ENCODE measurements at places on chromosomes 2 and 18.

DNA sequence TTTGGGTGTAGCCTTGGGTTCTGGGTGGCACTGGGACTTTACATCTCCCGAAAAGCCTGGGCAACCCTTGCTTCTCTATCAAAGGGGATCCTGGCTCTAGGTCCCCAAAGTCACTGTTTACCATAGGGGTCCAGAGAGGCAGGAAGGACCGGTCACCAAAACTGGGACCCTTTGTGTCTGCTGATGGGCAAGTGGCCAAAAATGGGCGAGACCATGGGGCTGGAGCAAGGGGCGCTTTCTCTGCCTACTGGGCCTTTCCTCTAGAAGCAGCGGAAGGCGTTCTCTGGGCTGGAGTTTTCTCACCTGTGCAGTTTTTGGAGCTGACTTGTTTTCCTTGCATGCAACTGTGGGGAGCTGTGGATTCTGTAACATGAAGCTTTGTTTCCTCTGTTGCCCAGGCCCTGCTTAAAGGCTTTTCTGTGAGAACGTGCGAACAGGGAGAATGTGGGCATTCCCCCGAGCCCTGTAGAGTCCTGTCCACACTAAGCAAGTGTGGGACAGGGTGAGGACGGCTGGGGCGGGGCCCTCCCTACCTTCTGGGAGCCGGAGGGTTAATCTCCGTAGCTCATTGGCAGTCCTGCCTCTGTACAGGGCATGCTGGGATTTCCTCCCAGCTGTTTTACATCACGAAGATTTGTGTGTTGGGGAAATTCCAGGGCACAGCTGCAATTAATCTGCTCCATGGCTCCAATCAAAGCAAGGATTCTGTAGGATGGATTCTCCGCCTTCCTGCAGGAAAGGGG lies 50.2 kb downstream of the TGOLN2 start:
- no peak for DNase-seq

- DNase-seq = peak; percentile 48
These were observed at the start of gene SPTBN1 for GRCh38 chr2:54455563-54456361. Gene SPTBN1, plus strand, starts transcription at chr2:54456327. Its CDS starts 70,092 bp downstream, at chr2:54526419.

DNA sequence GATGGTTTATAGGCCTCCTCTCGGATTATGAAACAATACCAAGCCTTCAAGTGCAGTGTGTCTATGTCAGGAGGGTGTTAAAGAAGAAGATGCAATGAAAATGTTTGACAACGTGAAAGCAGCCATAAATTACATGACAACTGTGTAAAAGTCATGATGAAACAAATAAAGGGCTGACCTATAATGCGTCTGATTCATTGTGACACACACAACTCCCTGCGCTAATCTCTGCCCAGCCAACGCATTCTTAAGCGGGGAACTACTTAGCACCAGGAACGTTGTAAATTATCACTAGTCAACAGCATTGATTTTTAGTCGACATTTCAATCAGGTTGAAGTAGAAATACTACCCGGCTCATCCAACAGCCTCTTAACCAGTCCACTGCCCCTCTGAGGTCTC lies 26.8 kb downstream of the BCL11A start:
- DNase-seq = no peak

DNA sequence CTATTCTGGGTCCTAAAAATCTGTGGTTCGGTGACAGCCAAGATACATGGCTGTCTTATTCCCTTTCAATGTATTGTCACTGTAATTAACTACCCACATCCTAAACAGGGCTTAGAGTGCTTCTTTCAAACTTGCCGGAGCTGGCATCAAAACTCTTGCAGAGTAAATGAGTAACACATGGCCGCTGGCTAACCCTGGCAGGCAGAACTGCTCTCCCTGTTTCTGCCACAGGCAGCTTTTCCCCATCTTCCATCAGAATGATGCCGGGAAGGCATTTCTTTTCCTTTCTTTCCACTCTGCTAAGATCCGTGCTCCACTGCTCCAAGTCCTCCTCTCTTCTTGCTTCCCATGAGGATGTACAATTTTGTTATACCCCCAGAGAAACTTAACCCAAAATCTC lies 54.8 kb upstream of the PTPRM start:
- no peak for DNase-seq

- DNase-seq = no peak
These were observed 36.2 kb upstream of the SNORC start for GRCh38 chr2:232833830-232834229.

DNA sequence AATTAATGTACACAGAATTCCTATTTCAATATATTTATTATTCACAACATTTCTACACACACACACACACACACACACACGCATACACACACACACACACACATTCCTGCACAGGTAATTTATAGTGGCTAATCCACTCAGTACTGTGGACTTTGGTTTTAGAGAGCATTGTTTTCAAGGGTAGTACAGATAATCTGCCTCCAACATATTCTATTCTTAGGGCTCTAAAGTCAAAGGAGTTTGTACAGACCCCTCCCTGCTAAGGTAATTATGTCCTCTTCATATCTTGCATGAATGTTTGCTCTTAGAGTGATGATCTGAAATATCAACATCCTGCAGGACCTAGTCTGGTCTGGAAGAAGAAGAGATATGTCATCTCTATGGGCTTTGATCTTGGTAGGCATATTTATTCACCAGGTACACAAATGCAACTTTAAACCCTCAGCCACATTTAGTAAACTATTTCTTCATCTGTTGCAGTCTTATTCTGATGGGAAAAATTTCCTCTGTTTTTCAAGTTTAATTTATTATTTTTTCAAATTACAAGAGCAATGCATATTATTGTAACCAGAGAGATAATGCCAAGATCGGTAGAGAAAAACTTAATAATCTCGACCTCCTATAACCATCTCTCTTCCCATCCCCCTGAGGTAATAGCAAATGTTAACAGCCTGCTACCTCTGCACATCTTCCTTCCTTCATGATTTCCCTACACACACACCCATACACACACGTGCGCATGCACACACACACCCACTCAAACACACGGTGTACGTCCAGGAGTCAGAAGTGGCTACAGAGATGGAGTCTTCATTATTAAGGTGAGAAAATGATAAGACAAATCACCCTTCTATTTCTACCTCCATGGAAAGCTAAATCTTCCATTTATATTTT lies 18.3 kb upstream of the POLE4 start:
- no peak for DNase-seq

DNA sequence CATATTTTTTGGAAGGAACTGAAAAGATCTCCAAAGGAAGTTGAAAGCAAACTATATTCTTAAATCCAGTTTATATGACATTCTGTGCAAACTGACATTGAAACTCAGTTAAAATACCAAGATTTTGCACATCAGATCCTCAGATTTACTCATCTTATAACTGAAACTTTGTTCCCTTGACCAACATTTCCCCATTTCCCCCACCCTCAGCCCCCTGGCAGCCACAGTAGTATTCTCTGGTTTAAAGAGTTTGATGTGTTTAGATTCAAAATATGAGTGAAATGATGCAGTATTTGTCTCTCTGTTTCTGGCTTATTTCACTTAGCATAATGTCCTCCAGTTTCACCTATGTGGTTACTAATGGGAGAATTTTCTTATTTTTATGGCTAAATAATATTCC lies 99.2 kb upstream of the ITGA4 start:
- no peak for DNase-seq

GRCh38 chr2:37892436-37893114 lies 32.5 kb upstream of the RMDN2 start:
- DNase-seq = peak; percentile 54

GRCh38 chr2:105771836-105772235 lies 27.1 kb downstream of the NCK2 start:
- no peak for DNase-seq

DNA sequence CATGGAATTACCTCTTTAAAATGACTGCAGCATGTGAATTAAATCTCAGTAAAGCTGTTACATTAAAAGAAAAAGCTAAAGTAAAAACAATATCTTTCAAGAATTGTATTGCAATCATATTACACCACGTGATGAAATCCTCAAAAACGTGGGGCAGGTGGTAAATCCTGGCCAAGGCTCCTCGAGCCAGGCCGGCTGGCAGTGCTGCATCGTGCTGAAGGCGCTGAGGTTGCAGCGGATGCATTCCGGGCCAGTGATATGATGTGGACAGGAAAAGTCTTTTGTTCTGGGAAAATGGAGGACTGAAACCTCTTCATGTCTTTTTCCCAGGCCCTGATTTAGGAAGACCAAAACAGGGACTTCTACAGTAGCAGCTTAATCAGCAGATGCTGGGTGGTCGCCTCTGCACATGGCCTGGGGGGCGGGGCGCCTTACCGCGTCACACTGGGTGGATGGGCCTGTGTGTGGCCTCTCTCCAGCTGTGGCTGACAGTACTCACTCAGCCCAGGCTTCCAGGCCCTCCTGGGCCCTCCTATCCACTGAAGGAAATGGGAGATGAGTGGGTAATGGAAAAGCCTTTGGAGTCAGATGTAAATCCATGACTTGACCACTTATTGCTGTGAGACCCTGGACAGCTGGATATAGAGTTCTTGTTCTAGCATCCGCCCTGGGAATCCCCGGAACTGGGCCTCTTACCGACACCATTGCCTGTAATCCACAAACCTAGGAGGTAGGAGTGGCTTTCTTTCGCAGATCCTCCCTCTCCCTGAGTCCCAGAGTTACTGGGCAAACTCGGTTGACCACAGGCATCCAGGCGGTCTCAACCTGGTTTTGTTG lies 45.1 kb downstream of the PROC start:
- DNase-seq = no peak

GRCh38 chr18:75574187-75574586 lies 146.7 kb upstream of the SMIM21 start:
- no peak for DNase-seq

DNA sequence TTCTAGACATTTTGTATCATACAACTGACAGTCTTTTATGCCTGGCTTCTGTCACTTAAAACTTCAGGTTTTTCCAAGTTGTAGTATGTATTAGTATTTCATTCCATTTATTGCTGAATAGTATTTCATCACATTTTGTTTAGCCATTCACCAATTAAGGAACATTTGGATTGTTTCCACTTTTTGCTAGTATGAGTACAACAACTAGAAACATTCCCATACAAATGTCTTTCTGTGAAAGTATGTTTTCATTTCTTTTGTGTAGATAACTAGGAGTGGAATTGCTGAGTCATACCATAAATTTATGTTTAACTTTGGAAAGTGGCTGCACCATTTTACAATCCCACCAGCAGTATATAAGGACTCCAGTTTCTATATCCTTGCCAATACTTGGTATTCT lies 135.9 kb downstream of the ATAD2B start:
- DNase-seq = no peak

- no peak for DNase-seq
These were observed 32.3 kb downstream of the RALBP1 start for GRCh38 chr18:9507565-9508088.

DNA sequence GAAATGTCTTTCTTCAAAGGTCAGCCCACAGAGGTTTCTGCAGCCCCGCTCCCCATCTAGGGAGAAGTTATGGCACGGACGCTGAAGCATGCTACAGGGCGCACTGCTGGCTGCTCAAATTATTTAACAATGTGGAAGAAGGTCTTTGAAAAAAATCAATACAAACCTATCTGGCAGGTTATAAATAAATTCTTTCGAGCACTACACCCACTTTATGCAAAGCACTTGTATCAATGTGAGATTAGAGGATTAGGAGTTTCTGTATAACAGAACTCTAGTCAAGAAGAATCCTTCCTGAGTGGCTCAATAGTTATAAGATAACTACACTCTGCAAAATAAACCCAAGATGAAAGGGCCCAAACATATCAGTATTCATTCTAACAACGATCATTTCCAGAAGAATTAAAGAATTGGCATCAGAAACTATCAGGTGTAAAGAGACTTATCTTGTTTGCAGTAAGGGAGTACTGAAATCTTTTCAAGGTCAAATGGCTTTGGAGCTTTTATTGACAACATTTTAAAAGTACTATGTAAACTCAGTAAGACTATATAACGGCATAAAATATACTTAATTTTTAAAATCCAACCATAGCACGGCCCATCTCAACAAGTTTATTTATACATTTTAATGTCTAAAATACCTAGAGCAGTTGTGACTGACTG lies 103.0 kb upstream of the DNMT3A start:
- no peak for DNase-seq

- no peak for DNase-seq
These were observed 580.5 kb upstream of the NRXN1 start for GRCh38 chr2:51612387-51612786.

- no peak for DNase-seq
These were observed 80.8 kb upstream of the LCLAT1 start for GRCh38 chr2:30366199-30366691.

- no peak for DNase-seq
These were observed 37.4 kb downstream of the NCKAP1 start for GRCh38 chr2:183000846-183001245.

DNA sequence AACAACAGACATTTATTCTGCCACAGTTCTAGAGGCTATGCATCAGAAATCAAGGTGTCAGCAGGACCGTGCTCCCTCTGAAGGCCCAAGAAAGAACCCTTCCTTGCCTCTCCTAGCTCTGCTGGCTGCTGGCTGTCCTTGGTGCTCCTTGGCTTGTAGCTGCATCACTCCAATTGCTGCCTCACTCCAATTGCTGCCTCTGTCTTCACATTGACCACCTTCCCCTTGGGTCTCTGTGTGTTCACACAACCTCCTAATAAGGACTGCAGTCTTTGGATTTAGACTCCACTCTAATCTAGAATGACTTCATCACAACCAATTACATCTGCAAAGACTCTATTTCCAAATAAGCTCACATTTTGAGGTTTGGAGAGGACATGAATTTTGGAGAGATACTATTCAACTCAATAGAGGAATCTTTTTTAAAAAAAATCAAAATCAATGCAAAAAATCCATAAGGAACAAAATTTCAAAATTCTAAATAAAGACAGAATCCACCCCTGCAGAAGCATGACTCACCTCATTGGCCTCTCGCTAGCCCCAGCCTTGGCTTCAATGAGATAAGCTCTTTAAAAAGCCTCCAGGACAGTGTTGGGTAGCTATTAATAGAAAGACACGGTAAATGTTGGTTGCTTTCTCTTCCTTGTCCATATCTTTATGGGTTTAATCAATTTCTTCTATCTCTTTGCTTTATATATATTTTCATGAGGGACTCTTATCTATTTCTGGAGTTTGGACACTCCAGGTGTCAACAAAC lies 267.6 kb upstream of the MGAT5 start:
- no peak for DNase-seq

- no peak for DNase-seq
These were observed 38.6 kb downstream of the MLPH start for GRCh38 chr2:237525559-237526157.

- no peak for DNase-seq
These were observed 329.4 kb downstream of the EXOC6B start for GRCh38 chr2:72496479-72496878.

- DNase-seq = peak; percentile 52
These were observed at the start of gene CTIF for GRCh38 chr18:48538531-48539405. Gene CTIF, plus strand, starts transcription at chr18:48539031. Its CDS starts 80,535 bp downstream, at chr18:48619566.

GRCh38 chr2:232459419-232460035 lies 3.6 kb downstream of the ALPI start:
- DNase-seq = no peak
